ENCODE measurements at places on chromosomes 6 and 20. TPM values are rescaled to one million over a fixed set of nuclear protein-coding genes. Genes with fewer than 3 reads are reported as not detected.

Gene BPI
- under 0.01 TPM for total RNA-seq

- DNase-seq: no peak
Observed at GRCh38 chr6:110876806-110877564, 2.4 kb downstream of the AMD1 start.

DNA sequence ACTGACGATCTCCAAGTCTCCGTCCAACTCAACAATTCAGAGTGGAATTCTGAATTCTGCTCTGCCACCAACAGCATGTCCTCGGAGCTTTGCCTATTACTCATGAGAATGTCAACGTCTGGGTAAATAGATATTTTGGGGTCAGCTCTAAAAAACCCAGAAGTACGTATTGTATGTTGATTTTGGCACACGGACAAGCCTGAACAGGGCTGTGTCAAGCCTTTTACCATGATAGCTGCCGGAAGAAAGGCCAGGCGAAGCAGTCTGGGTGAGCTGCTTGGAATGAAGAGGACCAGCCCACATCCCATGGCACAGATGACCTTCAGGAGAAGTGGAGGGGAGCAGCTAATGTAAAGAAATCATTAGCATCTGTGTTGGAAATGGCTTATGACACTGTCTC, 88.0 kb upstream of the JAG1 start:
- no peak for DNase-seq

DNA sequence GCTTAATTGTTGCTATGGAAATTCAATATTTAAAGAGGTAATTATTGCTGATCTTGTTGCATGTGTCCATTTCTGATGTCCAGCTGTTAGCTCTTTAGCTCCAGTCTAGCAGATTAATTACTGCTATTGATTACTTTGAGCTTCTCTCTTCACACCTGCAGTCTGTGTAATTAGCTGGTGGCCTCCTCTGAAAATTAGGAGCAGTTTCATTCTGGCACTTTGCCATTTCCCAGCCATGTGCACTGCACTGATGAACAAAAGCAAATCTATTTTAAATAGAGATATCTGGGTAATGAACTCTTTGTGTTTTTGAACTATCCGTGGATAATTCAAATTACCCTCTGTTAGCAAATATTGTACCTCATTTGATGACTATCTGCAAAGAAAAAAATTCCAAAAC, 275.9 kb downstream of the RNF144B start:
- no peak for DNase-seq

- no peak for DNase-seq
Observed at GRCh38 chr6:31658158-31658688, 2.4 kb downstream of the C6orf47 start.

DNA sequence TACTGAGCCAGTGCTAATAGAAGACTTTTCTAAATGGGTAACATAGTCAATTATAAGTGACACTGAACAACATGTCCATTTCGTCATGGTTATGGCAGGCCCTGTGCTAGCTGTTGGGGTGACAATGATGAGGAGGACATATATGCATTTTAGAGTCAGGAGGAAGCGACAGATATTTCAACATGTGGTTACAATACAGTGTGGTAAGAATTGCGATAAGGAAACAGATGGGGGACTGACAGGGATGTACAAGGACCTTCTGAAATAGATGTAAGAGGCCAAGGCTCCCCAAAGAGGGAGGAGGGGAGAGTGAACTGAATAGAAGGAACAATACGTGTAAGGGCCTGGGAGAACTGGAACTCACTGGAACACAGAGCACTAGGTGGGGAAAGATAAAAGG, 11.7 kb downstream of the MMP24 start:
- DNase-seq: no peak

Gene NOX3
- not detected for total RNA-seq

DNA sequence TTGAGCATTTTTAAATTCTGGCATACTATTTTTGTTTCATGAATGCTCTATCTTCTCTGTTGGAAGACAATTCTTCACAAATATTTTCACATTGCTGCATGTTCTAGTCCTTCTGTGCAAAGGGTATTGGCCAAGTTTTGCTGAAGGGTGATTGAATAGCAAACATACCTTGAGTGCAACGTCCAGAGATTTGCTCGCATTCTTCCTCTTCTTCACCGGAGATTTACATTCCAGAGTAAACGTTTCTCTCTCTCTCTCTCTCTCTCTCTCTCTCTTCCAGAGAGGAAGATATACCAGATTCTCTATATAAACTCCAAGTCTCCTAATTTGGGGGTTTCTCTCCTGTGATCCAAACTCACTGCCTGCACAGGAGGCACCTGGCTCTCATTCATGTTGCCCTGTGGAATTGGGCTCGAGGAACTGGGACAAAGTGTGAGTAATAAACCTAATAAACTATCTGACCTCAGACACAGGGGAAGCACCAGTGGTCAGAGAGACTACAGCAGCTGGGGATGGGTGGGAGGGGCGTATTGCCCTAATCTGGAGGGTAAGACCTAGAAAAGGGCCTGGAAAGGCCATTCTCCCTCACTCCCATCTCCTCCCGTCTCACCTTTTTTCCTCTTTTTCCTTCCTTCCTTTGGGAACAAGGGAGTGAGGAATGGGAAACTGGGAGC, 1.1 kb upstream of the TREML1 start:
- no peak for DNase-seq

Gene NKAPL
- total RNA-seq: 3.7 TPM

GRCh38 chr6:39037707-39038106, 10.9 kb upstream of the GLP1R start:
- no peak for DNase-seq

Gene TMEM63B
- 35.5 TPM for total RNA-seq

Gene BFSP1
- total RNA-seq: 0.41 TPM

Gene AGPAT4
- total RNA-seq: 44.4 TPM

GRCh38 chr6:116922853-116923548, 46.0 kb downstream of the RFX6 start:
- DNase-seq: no peak

DNA sequence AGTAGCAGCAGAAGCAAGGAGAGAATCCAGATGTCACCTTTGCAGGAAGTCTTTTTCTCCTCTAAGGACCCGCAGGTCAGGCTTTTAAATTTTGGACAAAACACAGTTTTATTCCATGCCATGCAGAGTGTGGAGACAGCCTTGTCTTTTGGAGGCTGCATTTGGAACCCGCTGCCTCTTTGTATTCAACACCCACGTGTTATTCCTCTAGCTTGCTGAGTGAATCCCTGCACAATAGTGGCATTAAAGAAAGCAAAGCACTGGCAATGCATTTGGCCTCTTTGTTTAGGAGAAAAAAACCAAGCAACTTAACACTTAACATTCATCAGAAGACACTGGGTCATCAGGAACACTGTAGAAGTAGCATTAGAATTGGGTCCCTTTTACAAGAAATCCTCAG, 43.5 kb downstream of the TFAP2B start:
- DNase-seq: no peak
